ENCODE measurements at places on chromosomes 16 and 17.

GRCh38 chr17:36203335-36203734, 6.8 kb upstream of the CCL3L1 start:
- no peak for DNase-seq

- no peak for DNase-seq
These were observed 118.1 kb upstream of the CACNG3 start for GRCh38 chr16:24138024-24138423.

- peak; percentile 86 for DNase-seq
These were observed 1.9 kb downstream of the SLC16A3 start for GRCh38 chr17:82230609-82231311.

DNA sequence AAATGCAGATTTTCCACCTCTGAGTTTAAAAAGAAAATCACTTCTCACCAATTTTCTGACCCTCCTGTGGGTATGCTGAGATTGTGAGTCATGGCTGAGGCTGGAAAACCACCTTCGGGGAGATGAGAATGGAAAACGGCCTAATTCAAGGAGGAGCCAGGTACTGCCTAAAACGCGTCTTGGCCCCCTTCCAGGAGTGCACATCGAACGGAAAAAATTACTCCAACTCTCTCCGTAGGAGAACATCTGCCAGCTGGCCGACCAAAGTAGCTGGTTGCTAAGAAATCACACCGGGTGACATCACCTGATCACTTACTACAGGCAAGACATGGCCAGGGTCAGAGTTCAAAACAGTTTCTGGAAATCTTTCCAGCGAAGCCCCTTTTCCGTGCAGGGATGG, 107.6 kb downstream of the ZNF423 start:
- DNase-seq = no peak

- DNase-seq = no peak
These were observed 11.3 kb downstream of the KLHDC4 start for GRCh38 chr16:87754535-87754934.

DNA sequence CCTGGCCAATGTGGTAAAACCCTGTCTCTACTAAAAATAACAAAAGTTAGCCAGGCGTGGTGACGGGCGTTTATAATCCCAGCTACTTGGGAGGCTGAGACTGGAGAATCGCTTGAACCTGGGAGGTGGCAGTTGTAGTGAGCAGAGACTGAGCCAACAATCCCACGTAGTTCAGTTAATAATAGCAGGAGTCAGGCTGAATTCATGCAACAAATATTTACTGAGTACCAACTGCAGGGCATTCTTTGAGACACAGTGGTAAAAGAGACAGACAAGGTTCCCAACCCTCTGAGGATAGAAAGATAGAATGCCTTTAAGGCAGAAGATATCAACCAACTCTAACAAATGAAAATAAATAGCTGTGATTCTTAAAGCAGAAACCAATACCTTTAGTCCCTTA, 39.1 kb downstream of the SPOP start:
- DNase-seq = no peak

DNA sequence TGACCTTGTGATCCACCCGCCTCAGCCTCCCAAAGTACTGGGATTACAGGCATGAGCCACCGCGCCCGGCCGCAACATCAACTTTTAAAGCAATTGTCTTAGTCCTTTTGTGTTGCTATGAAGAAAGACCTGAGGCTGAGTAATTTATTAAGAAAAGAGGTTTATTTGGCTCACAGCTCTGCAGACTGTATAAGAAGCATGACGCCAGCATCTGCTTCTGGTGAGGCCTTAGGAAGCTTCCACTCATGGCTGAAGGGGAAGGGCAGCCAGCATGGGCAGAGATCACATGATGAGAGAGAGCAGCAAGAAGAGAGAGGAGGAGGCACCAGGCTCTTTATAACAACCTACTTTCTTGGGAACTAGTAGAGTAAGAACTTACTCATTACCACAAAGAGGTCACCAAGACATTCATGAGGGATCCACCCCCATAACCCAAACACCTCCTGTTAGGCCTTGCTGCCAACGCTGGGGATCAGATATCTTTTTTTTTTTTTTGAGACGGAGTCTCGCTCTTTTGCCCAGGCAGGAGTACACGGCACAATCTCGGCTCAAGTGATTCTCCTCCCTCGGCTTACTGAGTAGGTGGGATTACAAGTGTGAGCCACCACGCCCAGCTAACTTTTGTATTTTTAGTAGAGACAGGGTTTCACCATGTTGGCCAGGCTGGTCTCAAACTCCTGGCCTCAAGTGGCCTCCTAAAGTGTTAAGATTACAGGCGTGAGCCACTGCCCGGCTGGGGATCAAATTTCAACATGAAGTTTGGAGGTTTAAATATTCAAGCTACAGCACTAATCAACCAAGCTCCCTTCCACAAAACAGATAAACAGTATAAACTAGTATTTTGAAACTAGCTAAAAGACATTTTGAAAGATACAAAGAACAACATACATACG, 21.4 kb upstream of the GPT2 start:
- no peak for DNase-seq

DNA sequence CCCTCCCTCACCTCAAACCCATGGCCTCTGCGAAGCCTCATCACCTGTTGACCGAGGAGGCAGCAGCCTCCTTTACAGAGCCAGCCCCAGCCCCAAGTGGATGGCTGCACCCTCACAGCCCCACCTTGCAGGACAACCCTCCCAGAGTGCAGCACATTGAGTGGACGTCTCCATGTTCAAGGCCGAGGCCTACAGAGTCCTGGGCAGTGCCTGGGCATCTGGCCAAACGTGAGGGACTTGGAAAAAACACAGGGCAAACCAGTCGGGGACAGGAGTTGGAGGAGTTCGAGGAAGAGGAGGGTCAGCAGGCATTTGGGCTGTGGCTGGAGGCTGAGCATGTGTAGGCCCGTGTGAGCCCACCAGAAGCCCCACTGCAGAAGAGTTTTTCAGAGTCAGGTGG, 39.6 kb downstream of the ACTG1 start:
- DNase-seq = no peak

DNA sequence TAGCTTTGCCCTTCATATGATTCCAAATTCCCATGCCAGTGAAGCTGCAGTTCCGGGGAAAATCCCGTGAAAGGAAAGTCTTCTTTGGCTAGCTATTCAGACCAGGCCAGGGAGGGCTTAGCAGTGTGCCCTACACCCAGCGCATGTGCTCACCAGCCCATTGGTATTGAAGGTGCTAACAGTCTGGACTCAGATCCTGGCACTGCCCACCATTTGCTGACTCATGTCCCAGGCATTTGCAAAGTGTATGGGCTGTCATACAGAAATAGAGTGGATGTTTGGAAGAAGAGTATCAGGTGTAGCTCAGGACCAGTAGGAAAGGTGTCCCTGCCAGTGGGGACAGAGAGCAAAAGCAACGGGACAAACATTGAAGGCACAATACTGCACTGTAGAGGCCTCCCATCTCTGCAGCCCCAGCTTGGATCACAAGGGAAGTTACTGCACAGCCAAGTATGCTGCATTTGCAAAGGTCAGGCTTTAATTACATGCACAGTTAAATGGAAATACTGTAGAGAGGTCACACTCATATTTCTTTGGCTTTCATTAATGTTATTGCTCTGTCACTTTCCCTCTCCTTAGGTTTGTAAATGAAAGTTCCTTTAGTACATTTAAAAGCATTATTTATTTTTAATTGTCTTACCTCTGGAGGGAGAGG, 220.0 kb downstream of the IRX3 start:
- no peak for DNase-seq

- DNase-seq = no peak
These were observed 13.3 kb downstream of the NDUFAF8 start for GRCh38 chr17:81252326-81252986.

Data from AG08395 (cell line).